Umbilical cord (tissue), 2 donors: ENCODE measurements at places on chromosomes 1 and 21.

DNA sequence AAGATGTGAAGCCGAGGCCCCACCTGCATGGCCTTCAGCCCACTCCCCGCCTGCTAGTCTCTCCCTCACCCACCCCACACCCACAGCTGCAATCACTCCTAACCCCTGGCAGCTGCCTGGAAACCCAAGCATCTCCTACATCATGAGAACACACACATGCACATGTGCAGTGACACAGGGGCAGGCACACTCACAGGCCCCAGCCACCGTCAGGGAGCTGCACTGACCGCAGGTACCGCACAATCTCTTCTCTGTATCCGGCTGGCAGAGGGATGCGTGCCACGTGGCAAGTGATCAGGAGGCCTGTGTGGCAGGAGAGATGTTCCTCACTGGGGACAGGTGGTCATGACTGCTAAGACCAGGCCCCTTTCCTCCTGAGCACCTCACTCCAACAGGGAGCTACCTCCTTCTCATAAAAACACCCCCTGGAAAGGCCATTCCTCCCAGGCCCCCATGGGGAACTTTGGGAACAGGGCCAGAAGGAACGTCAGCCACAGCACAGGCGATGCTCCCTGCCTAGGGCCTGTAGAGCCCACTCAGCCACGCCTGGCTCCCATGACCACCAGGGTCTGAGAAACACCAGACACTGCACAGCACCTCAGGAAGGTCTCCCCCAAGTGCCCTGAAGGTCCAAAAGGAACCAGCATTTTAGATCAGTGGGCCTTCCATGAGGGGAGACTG is 6.0 kb downstream of the LSS start:
- DNase-seq = no peak

DNA sequence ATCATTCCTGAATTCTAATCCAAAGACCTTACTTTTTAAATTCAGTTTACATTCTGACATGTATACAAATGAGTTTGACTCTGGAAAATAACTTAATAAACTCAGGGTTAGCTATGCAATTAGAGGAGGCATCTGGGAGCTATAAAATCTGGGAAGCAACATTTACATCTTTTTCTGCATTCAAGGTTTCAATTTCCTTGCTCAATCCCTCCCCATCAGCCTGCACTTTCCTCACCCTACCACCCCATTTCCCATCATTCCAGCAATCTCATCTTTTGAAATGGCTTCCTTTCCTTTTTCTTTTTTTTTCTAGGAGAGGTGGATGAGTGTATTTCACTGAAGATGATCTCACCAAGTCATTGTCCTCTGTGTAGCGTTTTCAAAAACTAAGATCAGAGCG is 65.3 kb upstream of the BEND5 start:
- peak; percentile 24 for DNase-seq

- no peak for DNase-seq
These were observed 7.4 kb downstream of the CFAP74 start for GRCh38 chr1:1996207-1996651.

DNA sequence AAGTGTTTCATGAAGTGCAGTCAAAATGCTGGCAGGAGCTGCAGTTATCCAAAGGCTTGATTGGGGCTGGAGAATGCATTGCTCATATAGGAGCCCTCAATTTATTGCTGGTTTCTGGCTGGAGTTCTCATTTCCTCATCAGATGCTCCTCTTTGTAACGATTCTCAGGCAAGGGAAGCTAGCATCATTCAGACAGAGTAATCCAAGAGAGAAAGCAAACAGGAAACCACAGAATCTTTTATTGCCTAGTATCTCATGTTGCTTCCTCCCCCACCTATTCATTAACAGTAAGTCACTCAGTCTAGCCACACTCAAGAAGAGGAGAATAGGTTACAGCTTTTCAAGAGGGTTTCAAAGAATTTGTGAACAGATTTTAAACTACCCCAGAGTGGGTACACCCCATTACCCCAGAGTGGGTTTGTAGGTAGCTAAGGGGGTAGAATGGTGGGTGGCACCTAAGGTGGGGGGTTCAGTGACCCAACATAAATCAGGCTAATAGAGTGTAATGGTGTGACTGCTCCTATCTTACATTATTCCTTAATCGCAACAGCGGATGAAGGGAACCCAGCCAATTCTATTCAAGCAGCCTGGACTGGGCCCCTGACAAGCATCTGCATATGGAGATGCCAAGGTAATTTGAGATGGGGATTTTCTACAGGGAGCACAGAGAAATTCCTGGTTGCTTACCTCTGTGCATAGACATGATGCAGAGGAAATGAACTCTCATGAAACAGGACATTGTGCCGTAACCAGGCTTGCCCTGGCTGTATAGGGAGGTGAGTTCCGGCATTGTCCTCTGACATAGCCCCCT is 67.1 kb downstream of the KCNJ15 start:
- DNase-seq = peak; percentile 31

- DNase-seq = no peak
These were observed 3.6 kb downstream of the ZC3H12A start for GRCh38 chr1:37477946-37478345.
